ENCODE measurements at places on chromosomes 2 and 18.

DNA sequence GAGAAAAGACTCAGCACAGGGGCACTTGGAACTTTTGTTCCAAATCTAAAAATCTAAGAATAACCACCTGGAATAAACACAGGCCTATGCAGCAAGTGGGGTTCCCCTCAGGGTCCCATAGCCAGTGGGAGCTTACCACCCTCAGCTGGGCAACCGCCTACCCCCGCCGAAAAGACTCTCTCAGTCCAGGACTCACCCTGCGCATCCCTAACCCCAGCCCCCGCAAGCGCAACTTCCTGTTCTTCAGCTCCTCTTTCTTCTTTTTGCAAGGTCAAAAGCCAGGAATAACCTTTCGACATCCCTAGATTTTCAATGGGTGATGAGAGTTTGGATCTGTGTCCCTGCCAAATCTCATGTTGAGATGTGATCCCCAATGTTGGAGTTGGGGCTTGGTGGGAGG is 13.6 kb downstream of the CNDP1 start:
- no peak for DNase-seq

GRCh38 chr2:195509551-195509950 is 147.5 kb upstream of the SLC39A10 start:
- DNase-seq, result no peak

DNA sequence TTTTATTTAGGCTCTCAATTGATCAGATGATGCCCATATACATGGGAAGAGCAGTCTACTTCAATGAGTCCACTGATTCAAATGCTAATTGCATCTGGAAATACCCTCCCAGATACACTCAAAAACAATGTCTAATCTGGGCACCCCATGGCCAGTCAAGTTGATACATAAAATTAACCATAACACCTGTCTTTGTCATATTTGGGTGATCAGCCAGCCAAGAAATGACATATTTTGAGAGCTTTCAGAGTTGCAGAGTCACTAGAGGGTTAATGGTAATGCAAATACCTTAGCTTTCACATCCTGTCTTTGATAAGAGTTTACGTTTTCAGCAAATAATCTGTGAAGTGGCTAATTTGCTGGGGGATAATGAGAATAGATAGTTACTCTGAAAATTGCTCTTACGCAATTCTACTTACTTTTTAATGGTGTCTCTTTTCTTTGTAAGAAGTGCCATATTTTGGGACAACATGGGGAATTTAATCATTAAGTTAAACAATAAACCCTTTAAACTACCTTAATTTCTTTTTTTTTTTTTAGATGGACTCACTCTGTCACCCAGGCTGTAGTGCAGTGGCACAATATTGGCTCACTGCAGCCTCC is 49.1 kb downstream of the CCDC195 start:
- DNase-seq, result no peak

- DNase-seq, result no peak
These were observed 27.4 kb upstream of the SAG start for GRCh38 chr2:233280114-233280693.

DNA sequence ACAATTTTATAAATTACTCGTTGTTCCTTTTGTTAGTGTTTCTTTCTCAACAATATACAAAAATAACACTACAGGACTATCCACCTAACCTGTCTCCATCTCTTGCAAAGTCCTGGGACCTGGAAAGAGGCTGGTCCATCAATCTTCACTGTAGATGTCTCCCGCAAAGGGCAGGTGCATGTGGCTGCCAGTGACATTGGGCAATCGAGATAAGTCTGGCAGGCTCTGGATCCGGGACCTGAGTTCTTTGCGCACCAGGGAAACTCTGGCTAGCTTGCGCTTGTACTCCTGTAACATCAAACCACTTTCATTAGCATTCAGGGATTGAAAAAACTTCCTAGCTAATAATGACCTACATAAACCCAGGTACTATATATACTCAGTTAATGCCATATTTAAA is 20.5 kb downstream of the RMP24 start:
- no peak for DNase-seq

GRCh38 chr2:203225423-203226039 is 13.3 kb upstream of the CYP20A1 start:
- DNase-seq, result no peak

GRCh38 chr18:56118422-56118821 is 520.0 kb downstream of the TXNL1 start:
- no peak for DNase-seq

DNA sequence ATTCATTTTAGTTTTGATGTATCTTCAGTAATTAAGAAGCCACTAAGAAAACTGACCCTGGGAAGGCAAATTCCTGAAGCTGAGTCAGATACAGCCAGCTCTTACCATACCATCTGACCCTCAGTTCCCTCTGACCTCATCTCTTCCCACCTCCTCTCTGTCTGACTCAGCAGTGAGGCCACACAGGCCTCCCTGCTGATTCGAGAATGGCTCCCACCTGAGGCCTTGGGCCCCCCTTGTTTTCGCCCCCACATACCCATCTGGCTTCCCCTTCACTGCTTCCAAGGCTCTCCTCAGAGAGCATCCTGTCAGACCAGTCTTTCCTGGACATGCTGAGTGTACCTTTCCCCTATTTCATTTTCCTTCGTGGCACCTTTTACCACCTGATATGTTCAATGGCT is 71.0 kb upstream of the CYP1B1 start:
- no peak for DNase-seq

- DNase-seq, result no peak
These were observed 184.8 kb downstream of the NCK2 start for GRCh38 chr2:105929516-105929915.

GRCh38 chr2:1772471-1773267 is 28.4 kb upstream of the PXDN start:
- no peak for DNase-seq

GRCh38 chr2:11611251-11611650 is 58.7 kb downstream of the NTSR2 start:
- DNase-seq, result no peak

- no peak for DNase-seq
These were observed 31.0 kb downstream of the THSD7B start for GRCh38 chr2:136796339-136796738.

GRCh38 chr2:75324861-75325284 is 125.6 kb upstream of the TACR1 start:
- DNase-seq, result no peak

GRCh38 chr2:141586985-141587384 is 543.8 kb downstream of the LRP1B start:
- DNase-seq, result no peak

- no peak for DNase-seq
These were observed 193.5 kb upstream of the EPC2 start for GRCh38 chr2:148451046-148451445.

DNA sequence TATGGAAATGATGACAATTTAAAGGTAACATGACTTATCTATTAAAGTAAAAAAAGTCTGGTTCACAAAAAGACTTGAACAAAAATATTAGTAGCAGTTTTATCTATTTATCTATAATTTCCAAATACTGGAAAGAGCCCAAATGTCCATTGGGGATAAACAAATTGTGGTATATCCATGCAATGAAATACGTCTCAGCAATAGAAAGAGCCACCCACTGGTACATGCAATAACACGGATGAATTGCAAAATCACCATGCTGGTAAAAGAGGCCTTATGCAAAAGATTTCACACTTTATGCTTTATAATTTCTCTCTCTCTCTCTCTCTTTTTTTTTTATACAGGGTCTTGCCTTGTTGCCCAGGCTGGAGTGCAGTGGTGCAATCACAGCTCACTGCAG is 91.4 kb upstream of the ASAP2 start:
- no peak for DNase-seq

DNA sequence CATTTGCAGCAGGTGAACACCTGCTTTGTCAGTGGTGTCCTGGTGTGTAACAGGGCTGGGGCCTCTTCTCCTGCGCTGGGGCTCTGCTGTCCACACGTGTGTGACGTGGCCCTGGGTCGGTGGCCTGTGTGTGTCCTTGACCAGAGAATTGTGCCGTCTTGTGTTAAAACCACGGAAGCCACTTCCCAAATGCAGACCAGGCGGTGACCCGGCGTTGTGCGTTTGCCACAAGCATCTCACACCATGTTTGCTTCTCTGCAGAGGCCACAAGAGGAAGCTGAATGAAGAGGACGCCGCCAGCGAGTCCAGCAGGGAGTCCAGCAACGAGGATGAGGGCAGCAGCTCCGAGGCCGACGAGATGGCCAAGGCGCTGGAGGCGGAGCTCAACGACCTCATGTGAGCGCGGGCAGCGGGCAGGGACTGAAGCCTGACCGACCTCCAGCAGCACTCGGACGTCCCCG is 44.3 kb upstream of the KCNG2 start:
- no peak for DNase-seq

- DNase-seq, result no peak
These were observed 52.7 kb upstream of the EML4 start for GRCh38 chr2:42116195-42117181.

DNA sequence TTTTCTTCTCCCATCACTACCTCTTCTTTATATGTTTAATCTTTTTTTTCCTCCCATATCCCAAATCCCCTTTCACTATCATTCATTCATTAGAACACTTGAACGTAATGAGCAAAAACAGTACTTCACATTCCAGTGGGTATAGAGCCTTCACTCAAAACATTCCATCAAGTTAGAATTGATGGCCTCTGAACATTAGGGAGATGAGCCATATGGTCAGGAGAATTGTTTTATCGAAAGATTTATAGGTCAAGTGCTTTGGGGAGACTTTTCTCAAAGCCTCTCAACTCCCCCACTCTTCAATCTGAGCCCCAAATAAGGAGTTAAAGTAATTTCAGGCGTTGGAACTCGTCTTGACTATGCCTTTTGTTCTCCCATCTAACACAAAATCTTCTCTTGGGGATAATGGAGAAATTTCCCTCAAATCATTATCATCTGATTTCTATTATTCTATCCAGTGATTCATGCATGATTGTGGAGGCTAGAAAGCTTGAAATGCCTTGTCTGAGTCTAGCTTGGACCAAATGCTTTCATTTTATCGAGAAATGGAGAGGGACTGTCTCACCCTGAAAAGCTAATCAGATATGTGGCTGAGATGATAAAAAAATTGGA is 79.2 kb downstream of the KIAA2012 start:
- DNase-seq, result no peak

GRCh38 chr18:23317975-23318675 is 135.0 kb upstream of the RIOK3 start:
- no peak for DNase-seq

DNA sequence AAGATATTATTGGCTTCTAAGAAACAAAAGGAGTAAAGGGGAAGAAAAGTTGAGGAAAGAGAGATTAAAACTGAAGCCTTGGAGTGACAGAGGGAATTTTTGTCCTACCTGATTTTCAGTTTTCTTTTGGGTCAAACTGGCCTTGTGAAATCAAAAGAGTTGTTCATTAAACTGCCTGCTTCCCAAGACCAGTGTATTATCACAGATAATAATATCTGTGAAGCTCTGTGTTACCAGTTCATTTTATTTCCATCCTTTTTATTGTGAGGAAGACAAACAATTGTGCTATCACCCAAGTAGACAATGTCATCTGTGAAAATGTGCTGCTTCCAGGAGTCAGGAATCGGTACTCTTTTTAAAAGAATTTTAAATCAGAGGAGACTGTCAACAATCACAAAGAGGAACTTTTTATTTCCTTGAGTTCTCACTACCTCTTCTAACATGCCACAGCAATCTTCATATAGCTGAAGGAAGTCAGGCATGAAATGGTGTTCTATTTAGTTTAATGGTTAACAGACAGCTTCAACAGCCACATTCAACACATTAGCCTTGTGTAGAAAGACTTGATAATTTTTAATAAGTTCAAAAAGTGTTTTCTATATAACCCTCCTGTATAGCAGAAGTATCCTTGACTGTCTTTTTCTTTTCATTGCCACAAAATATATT is 554.8 kb downstream of the PIK3C3 start:
- no peak for DNase-seq

- no peak for DNase-seq
These were observed 146.2 kb downstream of the PRKCE start for GRCh38 chr2:45797451-45798230.

DNA sequence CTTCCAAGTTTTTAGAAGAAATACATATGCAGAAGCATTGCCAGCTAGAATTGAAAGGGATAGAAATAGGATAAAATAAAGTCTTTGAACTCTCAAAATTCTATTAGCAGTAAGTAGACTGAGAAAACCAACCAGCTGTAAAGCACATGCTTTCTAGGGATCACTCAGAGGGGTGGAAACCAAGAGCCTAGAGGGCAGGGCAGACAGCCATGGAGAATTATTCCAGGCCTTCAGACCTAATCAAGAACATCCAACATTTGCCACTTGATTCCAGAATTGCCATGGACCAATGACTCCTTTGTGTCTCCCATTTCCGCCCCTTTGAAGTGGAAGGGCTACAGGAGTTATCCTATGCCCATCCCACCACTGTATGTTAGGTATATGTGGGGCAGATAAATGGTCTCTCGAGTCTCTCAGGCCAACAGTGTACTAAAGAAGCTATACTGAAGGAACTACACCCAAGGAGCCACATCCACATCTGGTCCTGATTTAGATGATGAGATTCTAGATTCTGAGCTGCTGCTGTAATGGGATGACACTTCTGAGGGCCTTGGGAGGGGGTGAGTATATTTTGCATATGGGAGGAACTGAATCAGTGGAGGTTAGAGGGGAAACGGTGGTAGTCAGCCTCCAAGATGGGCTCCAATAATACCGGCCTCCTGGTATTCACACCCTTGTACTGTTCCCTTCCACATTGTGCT is 4.0 kb downstream of the FARSB start:
- no peak for DNase-seq

- no peak for DNase-seq
These were observed 79.5 kb downstream of the EPHA4 start for GRCh38 chr2:221492636-221493035.

DNA sequence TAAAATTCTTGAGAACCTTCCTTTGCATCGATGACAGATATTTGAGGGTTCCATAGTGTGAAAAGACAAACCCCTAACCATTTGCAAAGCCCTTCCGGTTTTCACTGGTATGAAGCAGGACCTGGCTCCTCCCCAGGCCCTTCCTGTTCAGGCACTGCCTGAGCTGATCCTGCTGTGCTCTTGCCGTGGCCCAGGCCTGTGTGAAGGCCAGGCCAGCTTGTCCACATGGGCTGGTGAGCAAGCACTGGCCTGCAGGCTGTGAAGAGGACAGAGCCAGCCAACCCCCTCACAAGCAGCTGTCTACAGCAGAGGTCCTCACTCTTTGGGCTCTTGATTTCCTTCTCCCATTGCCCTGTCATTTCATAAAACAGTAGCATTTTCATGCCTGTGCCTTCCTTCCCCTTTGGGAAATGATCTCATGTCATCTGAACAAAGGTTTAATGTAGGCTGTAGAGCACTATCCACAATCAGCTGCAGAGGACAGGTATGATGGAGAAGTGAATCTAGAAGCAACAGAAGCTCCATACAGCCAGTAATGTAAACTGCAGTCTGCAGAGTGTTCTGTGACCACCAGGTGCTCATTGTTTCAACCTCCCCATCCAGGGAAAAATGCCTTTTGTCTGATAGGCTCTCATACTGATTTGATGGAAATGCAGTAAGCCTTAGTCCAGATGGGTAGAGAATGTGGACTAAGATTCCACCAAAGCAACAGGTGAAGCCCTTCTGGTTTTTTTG is 19.8 kb downstream of the MPHOSPH10 start:
- DNase-seq, result no peak

Measured in effector CD8-positive, alpha-beta T cell (primary cell).